ENCODE measurements at places on chromosomes 11 and 22.

- DNase-seq, result no peak
Measured at GRCh38 chr11:77196961-77197360, 68.9 kb downstream of the MYO7A start.

DNA sequence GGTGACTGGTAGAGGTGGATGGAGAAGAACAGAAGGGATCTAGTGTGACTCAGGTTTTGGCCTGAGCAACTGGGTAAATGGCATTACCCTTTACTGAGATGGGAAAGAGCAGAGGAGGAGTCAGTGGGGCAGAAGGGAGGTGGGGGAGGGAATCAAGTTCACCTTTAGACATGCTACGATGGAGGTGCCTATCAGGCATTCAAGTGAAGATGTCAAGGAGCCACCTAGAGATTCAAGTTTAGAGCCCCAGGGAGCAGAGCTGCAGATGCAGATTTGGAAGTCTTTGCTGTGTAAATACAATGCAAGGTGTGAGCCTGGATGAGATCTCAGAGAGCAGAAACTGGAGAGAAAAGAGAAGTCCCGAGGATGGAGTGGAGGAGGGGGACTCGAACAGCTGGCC lies 979 bp upstream of the MOGAT2 start:
- no peak for DNase-seq

DNA sequence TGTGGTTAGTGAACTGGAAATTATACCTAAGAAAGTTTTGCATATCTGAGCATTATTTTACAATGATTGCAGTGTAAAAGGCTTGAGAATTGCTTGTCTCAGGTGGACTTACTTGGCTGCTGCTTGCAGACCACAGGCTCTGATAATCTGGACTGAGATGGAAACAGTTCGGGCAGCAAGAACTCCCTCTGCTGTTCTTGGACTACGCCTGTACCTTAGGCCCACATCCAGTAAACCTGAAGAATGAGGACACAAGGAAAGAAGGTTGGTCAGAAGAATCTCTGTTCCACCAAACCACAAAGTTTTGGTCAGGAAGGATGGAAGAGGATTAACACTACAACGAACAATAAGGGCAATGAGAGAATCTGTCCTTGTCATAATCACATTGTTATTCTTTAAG lies 80.1 kb downstream of the C2CD3 start:
- no peak for DNase-seq

DNA sequence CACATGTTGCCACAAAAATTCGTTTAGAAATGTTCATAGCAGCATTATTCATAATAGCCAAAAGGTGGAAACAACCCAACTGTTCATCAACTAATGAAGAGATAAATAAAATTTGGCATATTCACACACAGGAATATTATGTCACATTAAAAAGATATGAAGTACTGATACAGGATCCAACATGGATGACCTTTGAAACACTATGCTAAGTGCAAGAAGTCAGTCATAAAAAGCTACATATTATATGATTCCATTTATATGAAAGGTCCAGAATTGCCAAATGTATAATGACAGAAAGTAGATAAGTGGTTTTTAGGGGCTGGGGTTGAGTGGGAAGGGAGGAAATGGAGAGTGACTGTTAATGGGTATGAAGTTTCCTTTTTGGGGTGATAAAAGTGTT lies 9.0 kb downstream of the PRR5L start:
- no peak for DNase-seq

GRCh38 chr22:43435851-43436811 lies 24.3 kb downstream of the MPPED1 start:
- no peak for DNase-seq

- DNase-seq, result no peak
Measured at GRCh38 chr11:95904009-95904650, 19.8 kb downstream of the MTMR2 start.

GRCh38 chr11:97814325-97814959 lies 1206.3 kb upstream of the CNTN5 start:
- no peak for DNase-seq
